ENCODE measurements at places on chromosomes 7 and 10.

DNA sequence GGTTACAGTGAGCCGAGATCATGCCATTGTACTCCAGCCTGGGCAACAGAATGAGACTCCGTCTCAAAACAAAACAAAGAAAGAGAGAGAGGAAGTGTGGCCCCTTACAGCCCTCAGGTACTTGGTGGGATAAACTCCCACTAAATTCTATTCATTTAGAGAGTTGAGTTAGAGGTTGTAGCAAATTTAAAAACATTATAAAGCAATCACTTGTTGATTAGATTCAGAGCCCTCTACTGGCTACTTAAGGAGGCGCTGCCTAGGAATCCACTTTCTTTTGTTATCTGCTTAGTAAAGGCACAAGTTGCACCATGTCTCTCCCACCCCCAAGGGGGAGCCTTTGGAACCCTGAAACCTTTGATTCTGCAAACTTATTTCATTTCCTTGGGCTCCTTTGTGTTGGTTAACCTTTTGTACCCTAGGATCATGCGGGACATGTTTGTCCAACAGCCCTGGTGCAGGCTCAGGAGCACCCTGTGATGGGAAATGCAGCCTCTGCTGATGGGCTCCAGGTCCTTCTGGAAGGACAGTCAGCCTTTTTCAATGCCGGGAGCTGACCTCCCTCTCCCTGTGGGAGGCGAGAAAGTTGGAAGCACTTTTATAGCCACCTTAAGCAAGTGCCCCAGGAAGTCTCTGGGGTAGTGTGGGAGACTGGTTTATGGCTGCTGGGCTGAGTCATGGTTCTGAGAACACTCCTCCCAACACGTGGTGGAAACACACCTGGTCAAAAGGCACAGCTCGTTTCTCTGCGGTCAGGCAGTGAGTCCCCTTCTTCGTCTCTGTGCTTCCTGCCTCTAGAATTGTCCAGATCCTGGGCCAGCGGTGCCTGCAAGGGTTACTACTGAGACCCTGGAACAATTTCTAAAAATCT, 2.3 kb downstream of the HKDC1 start:
- H3K4me1 ChIP-seq = peaks cover 60% of the 10 kb centered on the region
- peak; percentile 96 for DNase-seq
- no peak overlapping the region for H3K4me3 ChIP-seq

DNA sequence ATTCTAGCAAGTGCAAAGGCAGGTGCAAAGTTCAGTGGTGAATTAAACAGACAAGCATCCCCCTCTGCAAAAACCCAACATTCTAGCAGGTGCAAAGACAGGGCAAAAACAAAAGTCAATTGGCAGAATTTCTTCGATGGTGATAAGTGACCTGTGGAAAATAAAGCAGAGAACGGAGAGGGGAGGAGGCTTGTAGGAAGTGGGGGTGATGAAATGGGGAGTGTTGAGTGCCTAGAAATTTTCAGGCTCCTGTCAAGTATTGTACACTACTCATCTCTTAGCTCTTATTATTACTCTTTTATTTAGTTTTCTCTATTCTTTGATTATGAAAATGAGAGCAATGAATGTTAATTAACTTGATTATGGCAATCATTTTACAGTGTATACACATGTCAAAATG, 2.4 kb upstream of the CD36 start:
- no peaks in the 10 kb centered on the region for H3K36me3 ChIP-seq
- no peak overlapping the region for H3K27ac ChIP-seq

GRCh38 chr7:1245524-1246050, 12.9 kb downstream of the UNCX start:
- no peak for DNase-seq
- peaks cover 3% of the 10 kb centered on the region for H3K27me3 ChIP-seq
- H3K4me3 ChIP-seq = no peak overlapping the region
- H3K4me1 ChIP-seq = no peaks in the 10 kb centered on the region
- no peak overlapping the region for H3K27ac ChIP-seq

GRCh38 chr10:50394832-50395231, 143.5 kb upstream of the ASAH2 start:
- DNase-seq = no peak
- no peak overlapping the region for H3K4me3 ChIP-seq
- H3K27ac ChIP-seq = peak overlapping the region; percentile 72

DNA sequence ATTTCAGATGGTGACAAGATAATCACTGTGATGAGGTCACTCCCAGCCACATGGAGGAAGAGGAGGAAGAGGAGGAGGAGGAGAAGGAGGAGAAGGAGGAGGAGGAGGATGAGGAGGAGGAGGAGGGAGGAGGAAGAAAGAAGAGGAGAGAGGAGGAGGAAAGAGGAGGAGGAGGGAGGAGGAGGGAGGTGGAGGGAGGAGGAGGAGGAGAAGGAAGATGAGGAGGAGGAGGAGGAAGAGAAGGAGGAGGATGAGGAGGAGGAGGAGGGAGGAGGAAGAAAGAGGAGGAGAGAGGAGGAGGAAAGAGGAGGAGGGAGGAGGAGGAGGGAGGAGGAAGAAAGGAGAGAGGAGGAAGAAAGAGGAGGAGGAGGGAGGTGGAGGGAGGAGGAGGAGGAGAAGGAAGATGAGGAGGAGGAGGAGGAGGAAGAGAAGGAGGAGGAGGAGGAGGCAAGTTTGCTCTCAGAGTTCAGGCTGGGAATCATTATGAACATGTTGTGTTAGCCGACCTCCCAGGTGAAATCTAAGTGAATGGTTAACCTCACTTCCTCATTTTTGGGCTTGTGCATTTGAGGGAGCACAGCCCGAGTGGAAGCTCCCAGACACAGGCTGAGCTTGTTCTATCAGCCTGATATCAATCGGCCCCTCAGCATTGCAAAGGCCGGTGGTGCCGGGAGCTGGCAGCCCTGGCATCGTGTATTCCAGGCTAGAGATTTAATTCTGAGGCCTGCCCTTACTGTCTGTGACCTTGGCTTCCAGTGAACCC, 236.2 kb upstream of the PITRM1 start:
- H3K36me3 ChIP-seq = no peaks in the 10 kb centered on the region
- no peaks in the 10 kb centered on the region for H3K27me3 ChIP-seq
- no peak for DNase-seq

GRCh38 chr7:107638594-107638993, 22.0 kb upstream of the SLC26A4 start:
- H3K4me3 ChIP-seq = no peak overlapping the region
- H3K27me3 ChIP-seq = no peaks in the 10 kb centered on the region
- no peak for DNase-seq
